Pons (tissue), 1 donor: ENCODE measurements at places on chromosomes 2 and 18.
A peak's percentile ranks its signal among the peaks of the same experiment; 100 is the strongest.

DNA sequence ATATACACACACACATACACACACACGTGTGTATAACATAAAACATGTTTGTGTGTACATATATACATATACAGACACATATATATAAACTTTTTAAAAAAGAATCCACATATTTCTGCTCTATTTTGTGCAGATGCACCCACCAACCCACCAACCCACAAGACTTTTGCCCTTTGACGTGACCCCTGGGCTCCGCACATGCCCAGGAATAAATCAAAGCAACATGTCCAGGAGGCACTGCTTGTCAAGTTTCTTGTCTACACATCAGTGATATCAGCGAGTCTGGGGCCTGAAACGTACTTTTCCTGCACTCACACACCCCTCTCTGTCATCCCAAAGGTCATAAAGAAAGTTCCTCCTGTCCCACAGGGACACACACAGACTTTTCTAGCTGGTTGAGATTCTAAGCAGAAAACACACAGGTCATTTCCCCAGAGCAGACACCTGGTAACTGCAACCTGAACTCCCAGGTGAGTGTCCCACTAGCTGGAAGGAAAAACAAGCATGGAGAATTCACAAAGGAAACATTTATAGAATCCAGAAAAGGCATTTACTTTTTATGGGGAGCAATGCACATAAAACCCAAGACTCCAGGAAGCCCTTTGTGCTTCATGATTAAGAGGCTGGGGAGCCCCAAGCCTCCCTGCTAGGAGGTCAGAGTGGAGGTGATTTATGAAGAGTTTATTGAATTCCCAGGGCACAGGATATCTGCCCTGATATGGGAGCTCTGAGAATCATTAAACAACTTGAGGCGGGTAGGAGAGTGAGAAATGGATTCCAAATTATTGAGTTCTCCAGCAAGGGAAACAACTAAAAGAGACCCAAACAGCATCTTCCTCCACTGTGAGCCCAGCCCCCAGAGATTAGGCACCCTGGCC is 211.6 kb downstream of the MGAT5 start:
- DNase-seq: no peak

- peak; percentile 35 for DNase-seq
Observed at GRCh38 chr2:214574084-214574781, 163.4 kb downstream of the VWC2L start.

DNA sequence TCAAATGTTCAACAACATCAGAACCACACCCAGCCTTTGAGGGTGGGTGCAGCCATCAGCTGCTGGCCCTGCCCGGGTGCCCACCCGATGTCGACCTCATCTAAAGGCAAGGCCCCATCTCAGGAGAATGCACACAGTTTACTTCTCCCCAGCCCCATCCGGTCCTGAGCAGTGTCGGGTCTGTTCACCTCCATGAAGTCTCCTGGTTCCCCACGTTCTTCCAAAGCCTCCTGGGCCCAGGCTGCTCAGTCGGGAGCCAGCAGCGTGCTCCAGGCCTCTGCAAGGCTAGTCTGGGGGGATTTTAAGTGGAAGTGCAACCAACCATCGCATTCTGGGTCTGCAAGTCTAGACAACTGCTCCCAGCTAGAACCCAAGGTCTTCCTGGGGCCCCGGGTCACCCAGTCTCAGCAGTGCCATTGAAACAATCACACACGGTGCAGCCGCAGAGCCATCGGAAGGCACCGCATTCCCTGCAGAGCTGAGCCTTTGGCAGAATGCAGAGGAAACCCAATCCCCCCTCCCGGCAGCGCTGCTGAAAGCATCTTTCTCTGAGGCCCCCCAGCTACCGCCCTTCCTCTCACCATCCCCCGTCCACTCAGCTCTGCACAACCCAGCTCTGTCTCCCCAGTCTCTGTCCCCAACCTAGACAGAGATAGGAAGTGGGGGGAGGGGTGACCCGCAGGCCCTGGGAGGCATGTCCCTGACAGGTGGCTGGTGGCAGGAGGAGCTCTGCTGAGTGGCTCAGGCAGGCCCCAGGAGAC is 8.5 kb downstream of the ESPNL start:
- DNase-seq: no peak

- DNase-seq: no peak
Observed at GRCh38 chr2:192010073-192010472, 163.2 kb upstream of the CAVIN2 start.

DNA sequence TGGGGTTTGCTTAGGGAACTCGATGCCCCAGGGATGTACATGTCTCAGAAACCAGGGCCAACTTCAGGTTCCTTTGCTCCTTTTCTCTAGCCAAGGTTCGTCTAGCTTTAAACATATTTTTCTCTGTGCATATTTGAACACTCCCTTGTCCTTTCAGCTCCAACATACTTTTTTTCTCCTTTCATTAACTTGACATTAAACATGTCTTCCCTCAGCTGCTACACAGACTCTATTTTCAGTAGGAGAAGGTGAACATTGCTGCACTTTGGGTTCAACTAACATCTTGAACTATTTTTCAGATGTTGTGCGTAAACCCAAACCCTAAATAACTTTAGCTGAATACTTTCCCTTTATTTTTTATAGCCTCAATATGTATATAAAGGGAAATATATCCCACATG is 212.9 kb downstream of the MTX2 start:
- DNase-seq: no peak

DNA sequence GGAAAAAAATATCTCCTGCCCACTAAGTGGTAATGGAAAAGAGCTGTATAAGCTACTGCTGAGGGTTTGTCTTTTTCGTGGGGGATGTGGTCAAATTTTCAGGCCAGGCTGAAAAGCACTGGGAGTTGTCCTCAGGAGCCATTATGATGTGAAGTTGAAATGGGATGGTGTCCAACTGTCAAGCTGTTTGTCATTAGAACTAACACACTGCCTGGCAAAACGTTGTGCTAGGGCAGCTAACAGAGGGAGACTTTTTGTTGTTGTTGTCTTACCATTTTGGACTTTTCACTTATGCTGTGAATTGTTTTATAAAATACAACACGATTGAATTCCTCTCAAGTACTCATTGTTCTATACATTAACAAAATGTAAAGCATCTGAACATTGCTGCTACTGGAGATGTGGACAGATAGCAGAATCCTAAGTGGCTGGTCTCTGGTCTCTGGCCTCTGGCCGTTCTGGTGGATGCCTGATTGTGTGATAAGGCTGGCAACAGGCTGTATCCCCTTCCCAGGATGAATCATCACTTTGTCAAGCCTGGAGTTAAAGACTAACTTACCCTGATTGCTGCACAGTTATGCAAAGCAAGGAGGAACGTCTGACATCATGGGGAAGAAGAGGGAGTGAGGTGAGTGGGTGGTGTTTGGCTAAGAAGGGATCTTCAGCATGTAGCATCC is 2.3 kb downstream of the MYO1B start:
- DNase-seq: no peak

GRCh38 chr2:64952096-64952495 is 37.1 kb upstream of the SLC1A4 start:
- no peak for DNase-seq
